ENCODE measurements at places on chromosomes 2 and 18.

GRCh38 chr2:226130192-226130591 is 669.4 kb downstream of the IRS1 start:
- DNase-seq = no peak

GRCh38 chr2:236667526-236667925 is 97.9 kb downstream of the ACKR3 start:
- DNase-seq = no peak

- no peak for DNase-seq
These were observed 1.3 kb downstream of the EML6 start for GRCh38 chr2:54724560-54725342.

- no peak for DNase-seq
These were observed 41.6 kb downstream of the ACKR3 start for GRCh38 chr2:236610991-236611821.

- no peak for DNase-seq
These were observed 64.2 kb downstream of the RBMS1 start for GRCh38 chr2:160429248-160430000.

- no peak for DNase-seq
These were observed 19.6 kb downstream of the EHBP1 start for GRCh38 chr2:62724886-62725711.

DNA sequence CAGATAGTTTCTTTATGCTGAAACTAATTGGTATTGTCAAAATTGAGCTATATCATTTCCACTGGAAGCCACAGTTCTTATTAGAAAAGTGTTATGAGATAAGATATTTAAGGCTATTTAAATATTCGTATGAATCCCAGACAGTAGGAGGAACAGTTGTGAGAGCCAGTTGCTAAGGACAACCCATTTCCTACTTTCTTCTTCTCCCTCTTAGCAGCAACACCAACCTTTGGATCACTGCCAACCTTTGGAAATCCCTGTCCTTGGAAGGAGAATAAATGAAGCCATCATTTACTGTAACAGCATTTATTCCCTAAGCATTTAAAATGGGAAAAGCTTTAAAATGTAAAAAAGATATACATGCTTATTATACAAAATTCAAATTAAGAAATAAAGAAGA is 85.8 kb downstream of the PLCL1 start:
- no peak for DNase-seq

DNA sequence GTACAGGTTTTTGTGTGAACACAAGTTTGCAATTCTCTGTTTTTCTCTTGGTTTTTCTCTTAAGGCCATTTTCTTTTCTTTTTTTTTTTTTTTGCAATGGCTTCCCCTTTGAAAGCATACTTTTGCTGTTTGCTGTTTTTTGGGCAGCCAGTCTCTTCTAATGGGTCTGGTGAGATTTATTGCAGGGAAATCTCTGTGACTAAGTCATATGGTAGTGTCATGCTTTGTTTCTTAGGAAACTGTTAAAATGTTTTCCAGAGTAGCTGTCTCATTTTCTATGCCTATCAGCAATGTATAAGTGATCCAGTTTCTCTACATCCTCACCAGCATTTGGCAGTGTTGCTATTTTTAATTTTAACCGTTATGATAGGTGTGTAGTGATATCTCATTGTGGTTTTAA is 27.9 kb upstream of the CDCA7 start:
- DNase-seq = no peak

DNA sequence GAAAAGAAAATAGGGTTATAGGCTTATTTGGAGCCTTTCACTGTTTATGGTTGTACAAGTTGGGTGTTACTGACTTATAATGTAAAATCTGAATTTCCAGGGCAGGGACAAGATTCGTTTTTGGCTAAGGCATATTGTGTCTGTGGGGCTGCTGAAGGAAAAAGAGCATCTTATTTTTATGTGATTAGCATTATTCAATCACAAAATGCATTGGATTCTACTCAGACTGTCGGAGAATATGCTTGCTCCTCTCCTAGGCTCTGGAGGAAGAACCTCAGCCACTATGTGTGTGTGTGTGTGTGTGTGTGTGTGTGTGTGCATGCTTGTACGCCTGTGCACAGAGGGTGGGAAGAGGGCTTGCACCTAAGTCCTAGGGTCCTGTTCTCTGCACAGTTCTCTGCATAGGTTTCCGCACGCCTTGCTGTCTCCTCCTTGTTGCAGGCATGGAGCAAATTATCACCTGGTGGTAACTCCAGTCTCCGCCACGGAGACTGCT is 44.3 kb downstream of the AGAP1 start:
- no peak for DNase-seq

GRCh38 chr2:184472481-184472880 is 125.8 kb upstream of the ZNF804A start:
- DNase-seq = no peak

DNA sequence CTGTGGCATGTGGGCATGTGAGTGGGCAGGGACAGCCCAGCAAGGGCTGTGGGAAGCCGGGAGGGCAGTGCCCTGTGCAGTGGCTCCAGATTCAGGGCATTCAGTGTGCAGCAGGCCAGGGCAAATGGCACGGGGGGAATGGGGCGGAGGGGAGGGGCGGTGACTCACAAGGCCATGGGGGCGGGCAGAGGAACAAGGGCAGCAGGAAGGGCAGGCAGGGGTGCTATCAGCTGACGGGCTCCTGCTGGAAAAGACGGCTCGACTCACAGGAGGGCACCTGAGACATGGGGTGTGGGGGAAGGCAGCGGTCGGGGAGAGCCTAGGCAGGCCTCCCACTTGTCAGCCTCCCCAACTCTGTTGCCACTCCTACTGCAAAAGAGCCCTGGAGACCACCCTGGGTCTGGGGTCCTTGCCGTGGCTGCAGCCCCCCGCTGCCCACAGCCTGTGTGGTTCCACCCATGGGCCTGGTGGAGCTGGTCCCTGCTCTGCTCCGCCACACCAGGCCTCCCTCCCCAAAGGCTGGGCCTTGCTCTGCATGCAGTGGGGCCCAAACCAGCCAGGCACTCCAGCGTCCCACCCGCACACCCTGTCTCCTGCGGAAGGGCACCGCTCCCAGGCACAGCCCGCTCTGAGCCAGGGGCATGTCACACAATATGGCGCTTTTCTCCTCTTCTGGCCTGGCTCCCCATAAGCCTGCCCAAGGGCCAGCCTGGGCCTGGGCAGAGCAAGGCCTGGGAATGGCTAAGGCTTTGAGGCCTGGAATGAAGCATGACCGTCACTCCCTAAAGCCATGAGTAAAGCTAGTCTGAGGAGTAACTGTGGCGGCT is 25.9 kb downstream of the HS6ST1 start:
- DNase-seq = no peak

GRCh38 chr2:33529771-33530481 is 53.5 kb downstream of the RASGRP3 start:
- no peak for DNase-seq

DNA sequence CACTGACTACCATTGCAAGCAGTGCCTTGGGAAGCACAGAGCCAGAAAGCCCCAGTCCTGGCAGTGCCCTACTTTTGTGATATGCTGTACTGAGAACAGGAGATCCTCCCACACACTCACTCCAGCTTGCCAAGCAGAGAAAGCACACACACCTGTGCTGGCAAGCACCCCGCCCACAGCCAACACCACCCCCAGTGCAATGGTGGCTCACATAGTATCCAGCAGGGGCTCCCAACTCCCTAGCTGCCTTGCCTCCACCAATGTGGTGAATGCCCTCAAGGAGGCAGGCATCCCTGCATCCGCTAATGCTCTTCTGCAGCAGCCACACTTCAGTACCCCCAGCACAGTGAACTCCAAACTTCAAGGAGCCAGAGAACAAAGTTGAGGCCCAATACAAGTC is 1655.8 kb downstream of the SUCLG1 start:
- no peak for DNase-seq

DNA sequence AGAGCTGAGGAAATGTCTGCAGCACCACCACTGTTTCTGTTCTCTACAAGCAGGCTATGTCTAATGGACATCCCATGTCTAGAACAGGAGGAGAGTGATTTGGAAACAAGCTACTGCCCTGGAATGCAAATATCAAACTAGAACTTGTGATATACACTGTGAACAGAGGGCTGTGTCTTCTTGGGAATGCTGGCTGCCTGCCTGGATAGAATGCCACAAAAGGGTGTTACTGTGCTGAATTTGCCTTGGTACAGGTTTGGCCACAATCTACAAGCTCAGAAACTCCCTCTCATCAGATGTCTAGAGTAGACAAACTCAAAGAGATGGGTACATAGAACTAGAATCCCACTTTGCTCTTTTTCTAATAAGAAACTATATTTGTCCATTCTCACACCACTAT is 170.5 kb downstream of the NYAP2 start:
- no peak for DNase-seq

DNA sequence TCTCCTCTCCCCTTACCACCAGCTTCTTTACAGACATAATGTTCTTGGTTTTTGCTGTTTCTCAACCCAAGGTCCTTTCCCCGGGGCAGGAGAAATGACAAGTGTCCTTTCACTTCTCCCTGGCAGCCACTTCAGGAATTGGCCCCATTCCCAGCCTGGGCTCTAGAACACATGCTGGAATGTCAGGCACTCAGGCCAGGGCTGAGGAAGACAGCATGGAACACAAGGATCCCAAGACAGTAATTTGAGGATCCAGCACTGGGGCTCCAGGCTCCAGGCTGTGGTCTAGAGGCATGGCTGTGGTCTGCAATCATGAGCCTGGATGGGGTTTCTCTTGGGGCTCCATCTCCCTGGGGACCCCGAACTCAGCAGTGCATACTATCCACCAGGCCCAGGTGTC is 201.4 kb downstream of the CELF4 start:
- DNase-seq = no peak

- no peak for DNase-seq
These were observed 157.6 kb downstream of the LPIN1 start for GRCh38 chr2:11904029-11904428.

DNA sequence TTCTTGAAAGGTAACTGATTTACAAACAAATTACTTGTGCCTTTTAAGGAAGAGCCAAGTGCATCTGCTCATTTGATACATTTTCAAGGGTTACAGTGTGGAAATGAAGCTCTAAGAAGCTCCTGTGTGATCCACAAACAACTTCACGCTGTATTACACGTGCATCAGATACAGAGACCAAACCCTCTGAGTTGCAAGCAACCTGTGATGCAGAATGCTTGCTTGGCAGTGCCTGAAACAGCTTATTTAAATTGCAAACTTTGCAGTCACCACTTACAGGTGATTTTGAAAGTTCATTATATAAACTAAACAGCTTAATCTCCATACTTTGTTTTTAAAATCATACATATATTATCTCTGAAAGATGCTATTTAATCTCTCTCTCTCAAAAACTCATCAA is 50.1 kb downstream of the ZEB2 start:
- DNase-seq = no peak

DNA sequence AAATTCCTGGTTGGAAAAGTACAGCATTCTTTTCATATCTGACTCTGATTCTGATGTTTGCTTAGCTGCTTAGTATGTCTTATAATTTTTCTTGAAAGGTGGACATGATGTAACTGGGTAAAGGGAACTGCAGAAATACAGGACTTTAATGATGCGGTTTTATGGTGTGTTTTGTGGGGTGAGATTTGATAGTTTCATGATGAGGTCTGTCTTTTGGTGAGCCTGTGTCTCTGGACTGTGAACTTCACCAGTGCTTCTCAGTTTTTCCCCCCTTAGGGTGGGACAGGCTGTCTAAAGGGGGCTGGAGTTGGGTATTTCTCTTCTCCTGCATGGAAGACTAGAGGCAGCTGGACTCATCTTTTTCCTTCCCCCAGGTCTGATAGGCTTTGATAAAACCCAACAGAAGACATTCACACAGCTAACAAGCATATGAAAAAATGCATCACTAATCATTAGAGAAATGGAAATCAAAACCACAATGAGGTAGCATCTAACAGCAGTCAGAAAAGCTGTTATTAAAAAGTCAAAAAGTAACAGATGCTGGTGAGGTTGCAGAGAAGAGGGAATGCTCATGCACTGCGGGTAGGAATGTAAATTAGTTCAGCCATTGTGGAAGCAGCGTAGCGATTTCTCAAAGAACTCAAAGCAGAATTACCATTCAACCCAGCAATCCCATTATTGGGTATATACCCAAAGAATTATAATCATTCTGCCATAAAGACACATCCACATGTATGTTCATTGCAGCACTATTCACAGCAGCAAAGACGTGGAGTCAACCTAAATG is 77.6 kb downstream of the EPC2 start:
- no peak for DNase-seq

DNA sequence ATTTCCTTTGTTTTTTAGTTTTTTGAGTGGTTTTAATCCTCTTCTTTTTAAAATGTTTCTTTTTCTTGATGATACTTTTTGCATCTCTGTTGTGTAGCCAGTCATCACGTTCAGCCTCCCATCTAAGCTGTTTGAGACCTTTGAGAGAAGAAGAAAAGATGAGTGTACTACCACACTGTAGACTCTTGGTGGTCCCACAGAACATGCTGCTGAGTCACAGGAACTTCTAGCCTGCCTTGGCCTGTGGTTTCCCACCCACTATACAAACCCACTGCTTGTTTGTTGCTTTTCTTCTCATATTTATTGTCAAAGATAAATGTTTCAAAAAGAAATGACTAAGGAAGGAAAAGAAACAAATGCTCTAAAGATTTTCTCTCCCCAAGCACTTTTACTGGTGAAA is 5.5 kb downstream of the CEBPZOS start:
- DNase-seq = no peak

DNA sequence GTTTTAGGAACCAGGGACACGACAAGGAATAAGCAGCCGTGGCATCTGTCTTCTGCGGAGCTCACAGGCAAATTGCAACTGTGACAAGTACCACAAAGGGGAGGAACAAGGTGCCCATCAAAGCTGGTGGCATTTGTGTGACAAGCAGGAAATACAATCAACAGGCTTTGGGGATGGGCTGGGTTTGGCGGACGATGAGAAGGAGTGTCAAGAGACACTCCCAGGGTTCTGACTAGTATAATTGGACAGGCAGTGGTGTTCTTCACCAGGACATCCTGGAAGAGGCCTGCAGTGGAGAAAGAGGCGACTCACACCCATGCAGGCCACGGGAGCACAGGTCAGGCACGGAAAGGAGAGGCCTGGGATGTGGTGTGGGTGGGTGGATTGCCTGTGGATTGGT is 14.2 kb upstream of the SPATA3 start:
- no peak for DNase-seq

GRCh38 chr2:38057651-38058410 is 18.1 kb downstream of the CYP1B1 start:
- no peak for DNase-seq

DNA sequence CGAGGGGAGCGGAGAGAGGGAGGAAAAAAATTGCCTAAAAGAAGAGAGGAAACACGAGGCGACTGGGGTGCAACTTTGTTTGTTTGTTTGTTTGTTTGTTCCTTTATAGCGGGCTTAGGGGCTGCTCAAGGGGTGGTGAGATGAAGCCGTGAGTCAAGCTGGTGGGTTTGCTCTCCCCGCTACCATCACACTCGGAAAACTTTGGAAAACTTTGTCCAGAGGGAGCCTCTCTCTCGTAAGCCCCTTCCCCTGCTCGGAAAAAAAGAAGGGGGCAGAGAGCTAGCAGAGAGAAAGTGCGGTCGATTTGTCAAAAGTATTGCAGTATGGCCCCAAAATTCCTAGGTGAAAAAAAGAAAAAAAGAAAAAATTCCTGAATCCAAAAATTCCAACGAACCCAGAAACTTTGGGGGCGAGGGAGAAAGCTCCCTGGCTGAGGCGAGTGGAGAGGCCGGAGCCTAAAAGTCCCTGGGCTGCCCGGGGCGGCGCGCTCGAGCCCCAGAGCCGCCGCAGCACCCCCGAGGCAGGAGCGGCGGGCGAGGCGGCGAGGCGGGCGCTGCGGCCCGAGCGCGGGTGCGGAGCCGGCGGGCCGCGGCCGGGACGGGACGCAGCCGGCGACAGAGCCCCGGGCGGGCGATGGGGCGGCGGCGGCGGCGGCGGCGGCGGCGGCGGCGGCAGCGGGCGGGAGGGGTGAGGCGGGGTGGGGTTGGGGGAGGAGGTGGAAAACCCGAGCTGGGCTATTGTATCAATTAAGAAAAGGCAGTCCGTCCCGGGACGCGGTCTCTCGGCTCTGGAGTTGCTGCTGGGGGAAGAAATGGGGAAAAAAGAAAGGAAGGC is 558 bp upstream of the CYP26B1 start:
- DNase-seq = no peak
